Activated CD4-positive, CD25-positive, alpha-beta regulatory T cell (primary cell): ENCODE measurements at places on chromosomes 4 and X.

DNA sequence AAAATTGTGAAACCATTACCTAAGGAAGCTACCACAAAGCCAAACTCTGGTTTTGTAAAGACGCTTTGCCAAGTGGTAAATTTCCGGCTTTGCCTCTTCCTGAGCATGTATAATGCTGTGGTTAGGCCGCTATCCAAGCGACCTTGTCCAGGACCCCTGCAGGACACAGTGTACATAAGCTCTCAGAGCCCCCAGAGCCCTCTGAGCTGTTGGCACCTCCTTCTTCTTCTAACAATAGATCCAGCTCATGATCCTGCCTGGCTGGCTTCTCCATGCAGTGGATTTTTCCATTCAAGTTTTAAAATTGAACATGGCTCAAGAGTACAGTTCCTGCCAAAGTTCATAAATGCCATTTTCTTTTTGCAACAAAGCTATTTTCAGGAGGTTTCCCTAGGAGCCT is 326.7 kb downstream of the MAPK10 start:
- no peak for DNase-seq

GRCh38 chr4:72564789-72565188 is 4.2 kb downstream of the ADAMTS3 start:
- no peak for DNase-seq

DNA sequence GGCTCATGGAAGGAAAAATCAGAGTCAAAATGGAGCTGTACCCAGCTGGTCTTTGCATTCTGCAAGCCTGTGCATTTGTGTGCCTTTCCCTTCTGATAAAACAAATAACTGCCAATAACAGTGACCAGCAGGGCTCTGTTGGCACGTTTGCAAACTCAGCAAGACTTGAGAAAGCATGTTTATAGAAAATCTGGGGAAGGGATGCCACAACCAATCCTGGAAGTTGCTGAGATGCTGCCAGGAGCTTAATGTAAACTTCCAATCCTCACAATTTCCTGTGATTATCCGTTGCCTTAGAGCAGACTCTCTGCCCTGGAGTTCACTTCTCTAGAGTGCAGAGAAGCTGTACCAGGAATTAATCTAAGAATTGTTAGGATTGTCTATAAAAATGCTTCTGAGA is 6.9 kb upstream of the ANXA3 start:
- no peak for DNase-seq

- no peak for DNase-seq
These were observed 127.6 kb downstream of the LDB2 start for GRCh38 chr4:16770710-16771285.

DNA sequence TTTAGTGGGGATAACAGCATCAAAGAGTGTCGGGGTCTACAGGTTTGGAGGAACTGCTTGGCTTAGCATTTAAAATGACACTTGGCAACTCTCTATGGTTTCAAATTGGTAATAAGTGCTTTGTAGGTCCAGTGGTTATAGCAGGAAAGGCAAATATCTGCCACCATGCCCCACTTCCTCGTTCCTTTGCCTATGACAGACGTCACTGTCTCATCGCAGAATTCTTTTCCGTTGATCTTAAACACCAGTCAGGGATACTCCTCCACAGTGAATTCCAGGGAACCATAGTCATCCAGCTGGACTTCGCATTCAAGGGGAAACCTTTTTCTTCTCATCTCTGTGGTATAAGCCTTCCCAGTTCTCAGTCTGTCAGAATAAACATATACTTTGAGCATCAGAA is 319.1 kb downstream of the GPAT3 start:
- no peak for DNase-seq

- DNase-seq = no peak
These were observed 167.8 kb downstream of the PCDH10 start for GRCh38 chr4:133316909-133317308.
